ENCODE measurements at places on chromosomes 12 and 14.

GRCh38 chr14:49769171-49769570 is 1.2 kb downstream of the KLHDC2 start:
- no peak for DNase-seq

DNA sequence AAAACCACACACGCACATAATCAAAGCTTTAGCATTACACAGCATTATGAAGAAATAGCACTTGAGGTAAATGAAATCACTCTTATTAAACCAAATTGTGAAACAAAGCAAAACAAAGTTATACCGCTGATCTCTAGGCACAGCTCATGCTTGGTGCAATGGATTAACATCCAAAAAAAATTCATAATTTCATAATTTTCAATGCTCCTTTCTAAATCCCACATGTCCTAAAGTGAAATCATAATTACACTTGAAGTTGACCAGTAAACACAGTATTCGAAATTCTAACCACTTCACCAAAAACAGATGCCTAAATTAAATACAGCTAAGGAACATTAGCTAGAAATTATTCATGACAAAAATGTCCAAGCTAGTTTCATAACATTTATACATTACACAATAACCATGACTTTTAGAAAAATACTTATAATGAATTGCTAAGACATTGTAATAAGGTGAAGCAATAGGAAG is 1.5 kb downstream of the MLH3 start:
- DNase-seq = no peak

DNA sequence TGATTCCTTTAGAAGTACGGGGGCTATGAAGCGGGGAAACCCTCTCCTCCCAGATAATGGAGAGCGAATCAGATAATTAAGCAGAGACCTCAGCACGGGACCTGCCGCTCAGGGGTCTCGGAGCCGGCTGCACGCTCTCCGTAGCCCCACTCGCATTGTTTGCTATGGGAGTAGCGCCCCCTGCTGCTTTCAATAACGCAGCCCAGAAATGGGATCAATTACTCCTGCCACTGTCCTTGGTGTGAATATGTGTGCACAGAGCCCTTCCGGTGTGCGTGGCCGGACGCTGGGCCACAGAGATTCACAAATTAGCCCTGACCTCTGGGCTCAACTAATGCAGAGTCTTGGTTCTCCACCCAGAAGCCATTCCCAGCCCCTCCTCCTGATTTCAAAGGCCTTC is 76.4 kb upstream of the TMEM132C start:
- DNase-seq = no peak

DNA sequence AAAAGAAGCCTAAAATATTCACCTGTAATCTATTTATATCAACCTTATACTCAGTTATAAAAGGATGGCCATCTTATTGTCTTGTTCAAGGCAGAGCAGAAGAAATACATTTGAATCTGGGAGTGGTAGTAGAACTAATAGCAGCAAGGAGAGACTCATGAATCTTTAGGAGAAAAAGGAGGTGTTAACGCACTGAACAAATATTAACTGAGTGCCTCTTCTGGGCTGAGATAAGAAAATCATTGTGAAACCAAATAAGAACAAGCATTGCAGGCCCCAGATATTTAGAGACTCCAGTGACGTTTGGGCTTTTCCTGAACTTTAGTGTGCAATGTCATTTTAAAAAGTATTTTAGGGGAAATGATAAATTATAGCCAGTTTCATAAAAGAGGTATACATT is 790.6 kb downstream of the DIO2 start:
- DNase-seq = no peak

- DNase-seq = no peak
These were observed 64.5 kb downstream of the TESC start for GRCh38 chr12:117034701-117035151.

DNA sequence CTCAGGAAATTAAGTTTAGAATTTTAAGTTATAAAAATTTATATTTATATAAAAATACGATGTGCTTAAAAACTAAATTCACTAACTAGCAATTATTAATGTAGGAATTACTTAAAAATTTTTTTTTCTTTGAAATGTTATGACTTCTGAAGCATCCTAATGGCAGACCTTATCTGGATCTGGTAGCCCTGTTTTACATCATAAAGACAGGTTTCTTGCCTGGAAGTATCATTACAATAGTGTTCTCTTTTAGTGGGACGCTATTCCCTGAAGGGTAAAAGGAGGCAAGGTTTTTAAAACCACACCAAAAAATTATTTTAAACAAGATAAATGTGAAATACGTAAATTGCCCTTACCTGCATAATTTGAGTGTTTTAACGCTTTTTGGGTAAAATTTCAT is 2.1 kb downstream of the WDR20 start:
- no peak for DNase-seq

DNA sequence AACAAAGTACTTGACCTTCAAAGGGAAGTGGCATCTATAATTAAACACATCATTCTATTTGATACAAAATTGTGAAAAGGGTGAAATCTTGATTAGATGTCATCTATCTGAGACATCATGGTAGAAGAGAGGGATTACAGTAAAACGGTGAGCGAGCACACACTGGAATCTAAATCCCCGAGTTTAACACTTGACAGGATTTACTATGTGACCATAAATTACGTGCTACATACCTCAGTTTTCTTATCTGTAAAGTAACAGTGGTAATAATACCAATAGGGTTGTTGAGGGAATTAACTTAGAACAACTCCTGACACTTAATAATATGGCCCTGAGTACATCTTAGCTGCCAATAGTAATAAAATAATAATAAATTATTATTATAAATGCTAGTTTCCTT is 13.3 kb downstream of the USP44 start:
- no peak for DNase-seq

DNA sequence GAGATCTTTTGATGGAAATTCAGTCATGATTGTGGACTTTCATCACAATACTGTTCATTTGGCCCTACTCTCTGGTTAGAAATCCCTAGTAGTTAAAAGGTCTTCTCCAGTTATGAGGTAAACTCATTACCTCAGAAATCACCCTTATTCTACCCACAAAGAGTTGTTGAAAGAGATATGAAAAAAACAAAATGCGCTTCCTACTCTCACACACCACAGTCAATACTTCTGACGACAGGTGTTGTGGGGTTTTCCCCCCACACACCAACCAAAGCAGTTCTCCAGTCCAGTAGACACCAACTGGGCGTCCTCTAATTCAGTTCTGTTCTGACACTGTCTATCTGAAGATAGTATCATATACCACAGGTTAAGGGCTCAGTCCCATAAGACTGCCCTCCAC is 54.9 kb downstream of the TRMT5 start:
- DNase-seq = no peak

- DNase-seq = no peak
These were observed 47.6 kb downstream of the TMEM132C start for GRCh38 chr12:128314611-128315010.

GRCh38 chr14:51620056-51620455 is 31.7 kb upstream of the FRMD6 start:
- DNase-seq = no peak

GRCh38 chr14:23183479-23183878 is at the start of gene SLC7A8:
Gene SLC7A8, minus strand, starts transcription at chr14:23183660. Its CDS starts 746 bp downstream, at chr14:23182914.
- peak; percentile 44 for DNase-seq

- DNase-seq = no peak
These were observed 17.6 kb downstream of the PNP start for GRCh38 chr14:20486684-20487395.

DNA sequence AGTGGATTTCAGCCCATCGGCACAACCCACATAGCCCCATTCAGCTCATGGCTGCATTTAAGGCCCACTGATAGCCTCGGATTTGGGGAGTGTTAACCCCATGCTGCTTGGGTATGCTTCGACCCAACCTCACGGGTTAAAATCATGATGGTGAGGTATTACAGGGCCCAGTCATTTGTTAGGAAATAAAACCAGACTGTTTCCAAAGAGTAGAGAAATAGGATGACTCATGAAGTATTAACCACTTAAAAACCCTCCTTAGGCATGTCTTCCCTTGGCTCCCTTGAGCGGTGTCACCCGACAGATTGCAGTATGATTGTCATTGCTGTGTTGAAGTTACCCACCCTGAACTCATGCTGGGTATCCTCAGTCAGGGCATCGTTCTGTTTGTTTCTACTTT is 289.1 kb downstream of the CACNA1C start:
- no peak for DNase-seq

GRCh38 chr12:7832059-7832696 is 40.5 kb downstream of the SLC2A14 start:
- DNase-seq = no peak

- no peak for DNase-seq
These were observed 140.9 kb downstream of the PHLDA1 start for GRCh38 chr12:75890660-75891059.

DNA sequence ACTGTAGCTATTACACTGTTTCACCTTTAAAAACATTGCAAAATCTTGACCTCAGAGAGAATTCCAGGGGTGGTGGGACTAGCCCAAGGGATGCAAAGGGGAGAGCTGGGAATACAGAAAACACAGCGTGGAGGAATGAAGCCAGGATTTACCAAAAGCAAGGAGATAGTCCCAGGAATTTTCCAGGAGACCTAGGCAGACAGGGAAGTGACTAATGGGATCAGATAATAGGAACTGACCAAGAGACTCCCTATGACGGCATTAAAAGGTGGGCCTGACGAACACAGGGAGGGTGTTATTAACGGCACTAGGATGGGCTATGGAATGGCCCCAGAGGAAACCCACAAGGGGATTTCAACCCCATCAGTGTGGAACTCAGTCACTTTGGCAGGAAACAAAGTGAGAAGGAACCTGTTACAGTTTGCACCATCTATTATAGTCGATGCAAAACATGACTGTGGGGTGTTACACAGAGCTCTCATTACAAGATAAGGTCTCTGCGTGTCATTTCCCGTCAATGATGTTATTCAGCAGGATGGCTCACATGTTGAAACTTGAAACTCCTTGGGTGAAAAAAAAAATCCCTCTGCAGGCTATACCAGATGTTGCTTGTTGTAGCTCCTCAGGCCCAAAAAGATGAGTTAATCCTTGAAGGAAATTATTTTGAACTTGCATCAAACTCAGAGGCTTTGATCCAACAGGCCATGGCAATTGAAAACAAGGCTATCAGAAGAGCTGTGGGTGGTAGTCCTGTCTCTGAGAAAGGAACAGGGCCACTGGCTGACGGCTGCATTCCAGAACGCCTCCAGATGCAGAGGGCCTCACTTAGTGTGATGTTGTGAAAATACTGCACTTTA is 58.7 kb downstream of the DRAM1 start:
- no peak for DNase-seq

GRCh38 chr14:99937475-99938244 is 127.6 kb upstream of the EVL start:
- DNase-seq = no peak

GRCh38 chr12:131758016-131758739 is 47.3 kb downstream of the SFSWAP start:
- DNase-seq = no peak

DNA sequence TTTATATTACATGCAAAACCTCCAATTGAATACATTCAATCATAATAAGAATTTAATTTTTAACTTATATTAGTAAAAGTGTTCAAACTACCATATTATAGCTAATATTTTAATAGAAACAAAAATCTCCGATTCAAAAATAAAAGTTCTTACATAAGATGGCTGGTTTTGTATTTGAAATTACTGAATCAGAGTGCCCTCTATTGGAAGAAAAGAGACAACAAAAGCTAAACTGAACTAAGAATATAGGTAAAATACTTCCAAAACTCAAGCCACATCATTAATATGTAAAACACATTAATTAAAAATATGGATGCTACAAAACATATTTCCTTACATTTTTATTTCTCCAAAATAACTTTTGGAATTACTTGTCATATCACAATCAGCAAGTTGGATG is 120.3 kb downstream of the GARIN6 start:
- DNase-seq = peak; percentile 62

GRCh38 chr12:85740186-85740585 is 96.0 kb downstream of the RASSF9 start:
- peak; percentile 91 for DNase-seq

DNA sequence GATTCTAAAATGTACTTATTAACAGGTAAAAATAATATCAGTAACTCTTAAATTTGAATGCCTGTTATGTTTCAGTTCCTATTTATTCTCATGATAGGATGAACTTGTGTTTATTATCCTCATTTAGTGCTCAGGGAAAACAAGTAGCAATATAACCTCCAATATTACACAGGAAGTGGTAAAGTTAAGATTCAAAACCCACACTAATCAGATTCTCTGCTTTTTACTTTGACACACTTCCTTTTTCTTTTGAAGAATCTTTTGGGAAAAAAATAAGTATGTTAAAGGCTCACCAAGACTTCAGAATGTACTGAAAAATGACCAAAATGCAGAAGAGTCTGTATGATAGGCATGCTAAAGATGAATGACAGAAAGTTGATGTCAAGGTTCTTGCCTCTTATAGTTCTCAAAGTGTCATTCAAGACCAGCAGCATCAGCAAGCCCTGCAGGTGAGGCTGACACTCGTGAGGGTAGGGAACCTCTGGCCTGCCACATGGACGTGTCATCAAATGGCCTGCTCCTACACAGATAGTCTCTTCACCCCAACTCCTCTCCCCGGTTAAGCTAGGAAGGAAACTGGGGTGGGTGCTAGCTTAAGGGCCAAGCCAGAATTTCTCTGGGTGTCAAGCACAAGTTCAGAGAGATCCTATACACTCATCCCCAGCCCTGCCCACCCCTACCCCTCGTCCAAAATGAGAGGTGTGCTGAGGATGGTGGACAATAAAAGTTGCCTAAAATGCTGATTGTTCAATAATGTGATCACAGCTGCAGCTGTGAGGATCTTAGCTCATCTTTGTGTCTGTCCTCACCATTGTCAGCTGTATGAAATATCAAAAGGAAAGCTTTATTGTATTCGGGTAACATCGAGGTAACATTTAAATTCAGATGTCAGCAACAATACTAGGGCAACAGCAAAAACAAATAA is 6.3 kb downstream of the TBPL2 start:
- DNase-seq = no peak

DNA sequence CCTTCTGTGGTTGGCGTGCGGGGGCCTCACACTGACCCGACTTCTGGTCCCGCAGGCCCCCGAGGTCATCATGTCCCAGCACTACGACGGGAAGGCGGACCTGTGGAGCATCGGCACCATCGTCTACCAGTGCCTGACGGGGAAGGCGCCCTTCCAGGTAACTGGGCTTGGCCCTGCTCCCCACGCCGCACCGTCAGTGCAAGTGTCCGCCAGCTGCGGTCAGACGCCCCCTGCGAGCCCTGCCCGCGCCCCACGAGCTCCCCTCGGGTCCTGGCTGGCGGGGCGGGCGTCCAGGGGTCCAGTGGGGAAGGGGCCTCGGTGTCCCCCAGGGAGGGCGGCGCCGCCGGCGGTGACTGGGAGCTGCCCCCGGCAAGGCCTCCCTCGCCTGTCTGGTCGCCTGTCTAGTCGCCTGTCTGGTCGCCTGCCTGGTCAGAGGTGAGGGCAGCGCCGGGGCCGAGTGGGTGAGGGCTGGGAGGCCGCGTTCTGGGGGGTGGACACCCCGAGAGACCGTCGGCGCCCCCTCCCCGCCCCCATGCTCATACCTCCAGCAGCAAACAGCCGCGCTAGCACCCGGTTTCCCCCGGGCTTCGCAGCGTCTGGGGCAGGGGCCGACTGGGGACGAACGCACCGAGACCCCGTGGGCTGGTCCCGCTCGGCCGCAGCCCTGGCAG is 14.8 kb downstream of the ULK1 start:
- no peak for DNase-seq

Data from NCI-H446 (cell line).